ENCODE measurements at places on chromosomes 2 and 18.
A peak's percentile ranks its signal among the peaks of the same experiment; 100 is the strongest.

GRCh38 chr2:84417453-84418145 lies 41.5 kb downstream of the SUCLG1 start:
- peak; percentile 42 for DNase-seq

- peak; percentile 35 for DNase-seq
Observed at GRCh38 chr2:142131010-142131669, at the start of gene LRP1B. TSS of gene LRP1B (minus strand) at chr2:142131016. CDS start at chr2:142130729, 287 bp downstream.

DNA sequence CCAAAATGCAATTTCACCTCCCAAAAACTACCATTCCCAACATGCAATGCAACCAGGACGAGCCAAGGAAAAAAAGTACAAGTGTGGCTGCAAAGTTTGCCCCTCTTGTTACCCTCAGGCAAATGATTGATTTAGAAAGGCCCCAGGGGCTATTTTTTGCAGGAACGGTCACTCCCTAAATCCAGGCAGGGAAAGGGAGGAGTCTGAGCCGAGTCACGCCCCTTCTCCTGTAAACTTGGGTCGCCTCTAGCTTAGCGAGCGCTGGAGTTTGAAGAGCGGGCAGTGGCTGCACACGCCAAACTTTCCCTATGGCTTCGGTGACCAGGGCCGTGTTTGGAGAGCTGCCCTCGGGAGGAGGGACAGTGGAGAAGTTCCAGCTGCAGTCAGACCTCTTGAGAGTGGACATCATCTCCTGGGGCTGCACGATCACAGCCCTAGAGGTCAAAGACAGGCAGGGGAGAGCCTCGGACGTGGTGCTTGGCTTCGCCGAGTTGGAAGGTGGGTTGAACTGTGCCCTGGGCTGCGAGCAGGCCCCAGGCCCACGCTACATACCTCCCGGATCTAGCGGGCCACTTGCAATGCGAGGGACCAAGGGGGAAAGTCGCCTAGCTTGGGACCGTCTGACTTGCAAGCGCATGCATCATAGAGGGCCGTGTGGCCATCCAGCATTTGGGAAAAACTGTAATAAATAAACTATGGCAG lies at the start of gene GALM:
Gene GALM, plus strand, starts transcription at position 261 of the 702 bp plus-strand sequence. Its CDS starts 48 bp downstream, at position 309.
- DNase-seq = peak; percentile 96

DNA sequence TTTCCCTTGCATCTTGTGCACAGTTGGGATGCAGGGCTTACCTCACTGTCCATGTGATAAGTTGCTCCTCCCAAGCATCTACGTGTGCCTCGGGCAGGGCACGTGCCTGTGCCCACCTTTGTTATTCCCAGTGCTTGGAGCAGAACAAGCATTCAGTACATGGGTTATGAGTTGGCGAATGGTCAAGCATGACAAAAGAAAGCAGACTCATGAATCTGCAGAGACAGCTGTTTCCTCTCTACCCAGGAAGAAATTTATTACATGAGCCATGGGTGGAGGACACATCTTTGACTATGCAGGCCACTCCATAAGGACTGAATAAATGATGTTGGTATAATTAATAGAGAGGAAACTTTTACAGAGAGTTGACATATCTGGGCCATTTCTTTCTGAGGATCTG lies 127.8 kb downstream of the TPGS2 start:
- DNase-seq = no peak

DNA sequence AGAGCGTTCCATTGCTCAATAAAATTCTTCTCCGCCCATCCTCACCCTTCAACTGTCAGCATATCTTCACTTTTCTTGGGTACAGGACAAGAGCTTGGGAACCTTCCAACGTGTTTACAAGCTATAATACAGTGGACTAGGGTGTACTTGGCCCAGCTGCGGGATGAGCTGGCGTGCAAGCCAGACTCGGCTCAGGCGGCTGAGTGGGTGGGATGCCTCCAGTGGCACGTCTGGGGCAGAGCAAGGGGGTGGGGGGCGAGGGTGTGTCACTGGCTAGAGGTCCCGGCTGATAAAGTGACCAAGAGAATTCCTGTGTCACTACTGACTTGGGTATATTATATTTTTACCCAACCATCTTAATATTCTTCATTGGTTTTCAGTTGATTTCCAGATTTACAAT lies 179.7 kb downstream of the EVA1A start:
- DNase-seq = no peak

All from fibroblast of skin of scalp (primary cell).